Mesenchymal stem cell (in vitro differentiated cells and primary cell): ENCODE measurements at places on chromosomes 6 and 20.
A peak's percentile ranks its signal among the peaks of the same experiment; 100 is the strongest.

GRCh38 chr6:46581459-46582177 lies 71.0 kb downstream of the CYP39A1 start:
- no peak for DNase-seq

- no peak for DNase-seq
Measured at GRCh38 chr20:24446811-24447210, 22.6 kb upstream of the SYNDIG1 start.

DNA sequence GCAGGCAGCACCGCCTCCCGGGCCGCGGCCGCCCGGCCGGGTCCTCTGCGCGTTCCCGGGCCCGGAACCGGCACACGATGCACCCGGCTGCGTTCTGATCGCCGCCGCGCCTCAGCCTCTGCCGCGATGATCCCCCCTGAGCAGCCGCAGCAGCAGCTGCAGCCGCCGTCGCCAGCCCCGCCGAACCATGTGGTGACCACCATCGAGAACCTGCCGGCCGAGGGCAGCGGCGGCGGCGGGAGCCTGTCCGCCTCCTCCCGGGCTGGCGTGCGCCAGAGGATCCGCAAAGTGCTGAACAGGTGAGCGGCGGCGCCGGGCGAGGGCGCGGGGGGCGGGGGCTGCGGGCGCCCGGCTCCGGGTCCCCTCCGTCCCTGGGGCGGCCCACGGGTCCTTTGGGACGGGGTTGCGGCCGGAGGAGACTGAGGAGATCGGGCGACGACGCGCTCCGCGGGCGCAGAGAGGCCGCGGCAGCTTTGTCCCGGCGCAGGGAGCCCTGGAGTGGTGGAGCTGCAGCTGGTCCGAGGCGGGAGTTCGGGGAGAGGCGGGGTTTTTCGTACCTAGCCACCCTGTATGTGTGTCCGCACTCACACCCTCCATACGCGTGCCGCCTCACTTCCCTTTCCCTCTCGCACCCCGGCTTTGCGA lies 659 bp downstream of the SLC35F1 start:
- DNase-seq = peak; percentile 0

- DNase-seq = peak; percentile 57
Measured at GRCh38 chr20:10487142-10488136, 52.3 kb downstream of the SLX4IP start.

DNA sequence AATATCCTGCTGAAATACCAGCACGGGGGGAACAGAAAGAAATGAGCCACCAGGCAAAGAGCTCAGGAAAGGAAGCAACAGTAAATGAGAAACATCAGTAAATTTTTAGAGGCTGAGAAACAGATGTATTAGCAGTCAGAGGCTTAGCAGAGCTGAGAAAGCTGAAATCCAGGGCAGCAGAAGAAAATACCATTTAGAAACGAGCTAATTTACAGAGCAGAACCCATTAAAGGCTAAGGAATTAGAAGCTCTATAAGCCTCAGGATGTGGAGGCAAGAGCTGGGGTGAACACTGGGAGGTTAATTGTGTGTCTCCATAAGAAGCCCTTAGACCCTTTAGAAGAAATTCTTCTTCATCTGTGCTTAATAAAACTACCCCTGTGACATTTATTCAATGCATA lies 178.6 kb upstream of the RGS17 start:
- no peak for DNase-seq

DNA sequence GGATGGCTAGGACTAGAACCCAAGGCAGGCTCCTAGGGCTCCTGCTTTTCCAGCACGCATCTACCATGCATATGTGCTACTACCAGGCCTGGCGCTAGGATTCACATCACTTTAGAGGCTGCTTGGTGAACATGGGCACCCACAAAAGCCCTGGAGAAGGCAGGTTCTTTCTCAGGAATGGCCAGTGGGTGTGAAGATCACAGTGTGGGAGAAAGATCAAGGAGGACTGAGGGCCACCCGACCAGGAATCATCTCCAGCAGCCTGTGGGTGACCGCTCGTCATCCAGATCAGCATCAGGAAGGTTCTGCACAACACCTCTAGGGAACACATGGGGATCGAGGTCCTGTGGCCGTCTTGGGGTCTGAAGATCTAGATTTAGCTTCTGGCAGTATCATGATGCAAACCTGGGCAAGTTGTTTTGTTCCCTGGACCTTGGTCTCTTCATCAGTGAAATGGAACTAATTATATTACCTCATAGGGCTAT lies 27.3 kb downstream of the SRSF3 start:
- DNase-seq = no peak
